Epithelial cell of esophagus (primary cell): ENCODE measurements at places on chromosomes 5 and 9.

DNA sequence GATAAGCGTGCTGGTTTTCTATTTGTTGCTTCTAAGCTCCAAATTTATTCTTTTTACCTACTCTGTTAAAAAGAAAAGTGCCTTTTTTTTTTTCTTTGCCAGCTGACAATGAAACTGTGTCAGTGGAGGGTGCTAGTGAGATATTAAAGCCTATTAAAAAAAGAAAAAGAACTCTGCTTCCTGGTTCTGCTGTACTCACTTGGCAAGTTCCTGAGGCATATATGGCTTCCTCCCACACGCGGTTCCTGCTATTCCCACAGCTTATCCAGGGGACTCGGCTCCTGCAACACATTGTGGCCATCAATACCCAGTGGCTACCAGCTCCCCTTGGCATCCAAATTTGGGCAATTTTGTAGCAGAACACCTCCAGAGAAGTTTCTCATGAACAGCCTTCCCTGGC lies 1977.7 kb upstream of the CDH9 start:
- no peak for DNase-seq

GRCh38 chr9:76150013-76150412 lies 244.2 kb downstream of the RFK start:
- DNase-seq = no peak

DNA sequence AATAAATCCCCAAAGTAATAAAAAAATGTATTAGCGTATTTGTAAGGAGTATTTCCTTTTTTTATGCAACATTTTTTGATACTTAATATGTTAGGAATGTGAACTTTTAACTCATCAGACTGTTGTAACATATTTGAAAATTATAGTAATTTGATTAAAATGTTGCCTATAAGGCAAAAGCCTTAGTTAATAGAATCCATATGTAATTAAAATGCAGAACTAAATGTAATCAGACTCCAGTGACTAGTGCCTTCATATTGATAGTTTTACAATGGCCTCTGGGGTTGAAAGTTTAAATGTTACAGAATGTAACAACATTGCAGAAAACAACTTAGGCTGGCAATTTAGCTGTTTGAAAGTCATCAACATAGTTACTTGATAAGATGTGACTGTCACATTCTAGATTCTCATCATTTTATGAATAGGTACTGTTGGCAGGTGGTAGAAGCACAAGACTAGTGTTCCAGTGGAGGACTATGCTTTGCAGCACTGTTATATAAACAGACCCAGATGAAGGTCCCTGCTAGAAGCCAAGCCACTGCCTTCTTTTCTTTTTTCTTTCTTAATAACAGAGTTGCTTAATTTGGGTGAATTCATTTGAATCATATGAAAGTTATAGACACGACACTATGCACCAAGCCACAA lies 382.9 kb downstream of the CCDC171 start:
- DNase-seq = no peak

DNA sequence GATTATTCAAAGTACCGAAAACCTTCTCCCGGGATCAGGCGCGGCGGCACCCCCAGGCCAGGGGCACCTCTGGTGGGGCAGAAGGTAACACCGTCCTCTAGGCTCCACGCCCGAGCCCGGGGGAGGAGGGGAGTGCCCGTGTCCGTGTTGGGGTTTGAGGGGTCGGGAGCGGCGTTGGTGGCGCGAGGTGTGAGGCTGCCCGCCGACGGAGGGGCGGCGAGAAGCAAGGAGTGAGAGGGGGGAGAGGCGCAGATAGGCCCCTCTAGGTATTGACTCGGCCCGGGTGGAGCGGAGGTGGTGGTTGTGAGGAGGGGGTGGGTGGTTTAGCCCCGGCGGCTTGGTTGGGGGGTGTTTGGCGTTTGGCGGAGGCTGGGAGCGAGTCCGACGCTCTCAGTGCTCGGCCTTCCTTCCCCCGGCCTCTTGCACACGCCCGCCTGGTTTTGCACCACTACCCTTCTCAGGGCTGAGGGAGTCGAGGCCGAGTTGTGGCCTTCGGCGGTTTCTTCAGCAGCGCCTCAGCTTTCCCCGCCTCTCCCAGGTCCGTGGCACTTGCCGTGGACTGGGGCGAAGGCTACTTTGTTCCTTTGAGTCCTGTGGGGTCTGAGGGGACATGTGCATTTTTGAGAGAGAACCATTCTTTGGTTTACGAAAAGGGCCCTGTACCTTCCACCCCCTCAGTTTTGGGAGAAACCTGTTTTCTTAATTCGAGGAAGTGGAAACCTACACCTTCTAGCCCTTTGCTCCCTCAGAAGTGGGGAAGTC lies 450 bp downstream of the GPBP1 start:
- peak; percentile 48 for DNase-seq

- no peak for DNase-seq
Measured at GRCh38 chr5:36436306-36436705, 134.6 kb upstream of the RANBP3L start.

DNA sequence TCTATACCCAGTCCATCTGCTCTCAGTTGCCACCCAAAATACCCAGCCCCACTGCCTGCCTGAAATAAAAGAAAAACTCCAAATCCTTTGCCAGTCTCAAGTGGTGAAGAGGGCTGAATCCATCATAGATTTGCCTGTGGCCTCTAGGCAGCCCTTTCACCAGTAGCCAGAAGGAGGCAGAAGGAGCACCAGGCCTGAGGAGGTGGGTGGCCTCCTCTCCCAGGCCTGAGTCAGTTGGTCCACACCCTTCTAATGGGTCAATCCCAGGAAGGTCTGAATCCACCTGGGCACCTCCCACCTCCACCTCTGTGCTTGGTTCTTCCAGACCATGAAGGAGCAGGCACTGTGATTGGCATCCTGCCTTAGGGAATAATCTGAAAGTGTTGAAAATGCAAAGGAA lies 97.0 kb downstream of the DAPK1 start:
- no peak for DNase-seq

DNA sequence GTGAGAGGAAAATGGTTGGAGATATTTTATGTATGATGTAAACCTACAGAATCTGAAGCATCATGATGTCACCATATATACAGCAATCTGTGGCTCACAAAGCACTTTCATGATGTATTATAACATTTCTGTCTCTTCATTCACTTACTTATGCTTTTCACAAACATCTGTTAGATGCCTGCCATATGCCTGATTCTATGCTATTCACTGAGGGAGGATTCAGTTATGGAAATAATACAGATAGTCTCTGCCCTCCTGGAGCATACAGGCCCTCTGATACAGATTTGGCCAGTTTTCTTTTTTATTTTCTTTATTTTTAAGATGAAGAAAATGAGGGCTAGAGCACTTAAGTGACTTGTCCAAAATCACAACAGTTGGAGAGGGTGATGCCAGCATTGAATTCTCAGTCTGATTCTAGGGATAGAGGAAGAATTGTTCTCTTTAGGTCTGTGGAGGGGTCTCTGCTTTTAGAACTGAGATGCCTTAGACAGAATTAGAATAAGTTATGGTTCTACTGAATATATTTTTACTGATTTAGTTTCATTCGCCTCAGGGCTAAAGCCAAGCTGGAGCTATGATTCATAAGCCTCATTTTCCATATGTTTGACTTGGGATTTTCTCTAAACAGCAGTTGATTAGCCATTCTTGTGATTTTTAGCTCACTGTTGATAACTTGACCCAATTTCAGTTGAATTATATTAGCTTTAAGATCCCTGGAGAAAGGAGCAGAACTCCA lies 636.4 kb downstream of the PRELID2 start:
- no peak for DNase-seq

DNA sequence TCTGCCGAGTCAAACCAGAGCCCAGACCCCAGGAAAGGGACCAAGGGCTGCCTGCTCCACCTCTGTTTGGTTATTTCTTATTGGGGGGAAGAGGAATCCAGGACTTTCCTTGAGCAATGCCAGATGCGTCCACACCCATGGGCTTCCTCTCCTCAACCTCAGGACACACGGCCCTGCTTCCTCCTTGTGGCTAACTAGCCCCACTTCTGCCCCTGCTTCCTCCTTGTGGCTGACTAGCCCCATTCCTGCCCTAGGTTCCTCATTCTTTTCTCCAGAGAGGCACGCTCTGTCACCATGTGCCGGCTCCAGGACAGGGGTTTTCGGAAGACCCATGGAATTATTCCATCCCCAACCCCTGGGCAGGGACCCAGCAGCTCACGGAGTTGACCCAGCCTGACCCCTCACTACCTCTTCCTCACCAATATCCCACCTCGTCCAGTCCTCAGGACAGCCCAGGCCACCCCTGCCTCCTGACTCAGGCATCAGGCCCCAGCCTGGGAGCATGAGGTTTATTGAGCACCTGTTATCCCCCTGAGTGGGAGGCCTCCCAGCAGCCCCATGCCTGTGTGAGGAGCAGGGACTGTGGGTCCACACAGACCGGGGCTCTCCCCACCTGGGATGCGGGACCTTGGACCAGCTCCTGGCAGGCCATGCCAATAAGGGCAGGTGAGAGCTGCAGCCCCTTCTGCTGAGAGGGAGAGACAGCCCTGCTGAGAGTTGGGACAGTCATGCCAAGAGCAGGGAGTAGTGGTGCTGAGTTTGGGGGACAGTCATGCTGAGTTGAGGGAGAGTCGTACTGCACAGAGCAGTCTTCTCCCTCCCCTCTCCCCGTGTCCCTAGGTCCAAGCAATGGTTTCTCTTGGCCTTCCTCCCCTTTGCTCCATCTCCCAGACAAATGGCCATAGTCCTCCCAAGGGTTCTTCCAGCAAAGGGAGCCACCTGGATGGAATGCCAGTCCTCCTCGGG lies 11.8 kb upstream of the FCN1 start:
- DNase-seq = no peak

DNA sequence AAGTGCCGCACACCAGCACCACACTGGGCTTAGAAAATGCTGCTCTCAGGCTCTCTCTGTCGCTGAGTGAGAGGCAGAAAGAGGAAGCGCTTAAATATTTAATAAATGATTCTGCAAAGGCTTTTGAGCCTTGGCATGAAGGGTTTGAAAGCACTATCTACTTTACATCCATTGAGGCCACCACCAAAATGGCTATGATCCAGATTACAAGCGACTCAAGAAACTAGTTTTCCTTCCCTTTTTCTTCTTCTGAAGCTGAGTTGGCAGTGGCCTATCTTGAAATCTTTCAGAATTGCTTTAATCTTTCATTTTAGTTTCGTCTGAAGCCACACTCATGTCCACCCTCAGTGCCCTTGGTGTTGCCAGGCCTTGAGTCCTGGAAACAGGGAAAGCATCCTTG lies 59.5 kb downstream of the EBF1 start:
- no peak for DNase-seq

- DNase-seq = no peak
Measured at GRCh38 chr5:17314907-17315471, 97.6 kb downstream of the BASP1 start.

GRCh38 chr9:20495098-20495497 lies 127.2 kb downstream of the MLLT3 start:
- DNase-seq = no peak

- peak; percentile 30 for DNase-seq
Measured at GRCh38 chr9:123354806-123355508, 1.0 kb upstream of the CRB2 start.

DNA sequence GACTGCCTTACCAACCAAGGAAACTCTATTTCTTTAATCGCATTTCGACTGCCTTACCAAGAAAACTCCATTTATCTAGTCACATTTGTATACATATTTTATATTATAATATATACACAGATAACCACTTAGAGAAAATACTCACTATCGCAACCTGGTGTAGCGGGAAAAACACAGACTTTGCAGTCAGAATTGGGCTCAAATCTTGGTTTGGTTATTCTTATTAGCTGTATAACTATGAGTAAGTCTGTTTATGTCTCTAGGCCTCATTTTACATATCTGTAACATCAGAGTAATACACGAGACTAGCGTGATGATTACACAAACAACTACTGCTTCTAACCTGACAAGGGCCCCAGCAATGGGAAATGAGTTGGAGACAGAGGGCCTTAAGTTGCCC lies 127.5 kb upstream of the POU5F2 start:
- no peak for DNase-seq

- no peak for DNase-seq
Measured at GRCh38 chr9:112273876-112274275, 59.5 kb downstream of the PTBP3 start.

- DNase-seq = no peak
Measured at GRCh38 chr5:143168171-143168741, 235.2 kb downstream of the NR3C1 start.

GRCh38 chr9:83242066-83242465 lies 179.1 kb upstream of the RASEF start:
- DNase-seq = peak; percentile 64

DNA sequence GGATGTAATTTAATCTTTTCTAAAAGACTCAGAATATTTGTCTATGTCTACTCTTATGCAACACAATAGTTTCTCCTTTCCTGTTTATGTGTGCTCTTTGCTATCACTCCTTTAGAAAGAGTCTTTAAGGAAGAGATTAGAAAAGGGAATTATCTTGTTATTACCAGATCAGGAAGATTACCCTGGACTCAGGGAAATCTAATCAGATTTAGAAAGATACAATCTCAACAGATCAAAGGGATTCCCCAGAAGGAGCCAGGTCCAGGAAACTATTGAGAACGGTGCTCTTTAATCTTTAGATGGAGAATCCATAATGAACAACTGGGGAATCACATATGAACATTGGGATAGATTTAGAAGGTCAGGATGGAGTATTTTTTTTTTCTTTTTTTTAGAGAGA lies 32.4 kb upstream of the ZFR start:
- DNase-seq = no peak

GRCh38 chr5:123976379-123977033 lies 464.5 kb downstream of the CSNK1G3 start:
- no peak for DNase-seq

GRCh38 chr5:68242743-68243142 lies 27.2 kb downstream of the PIK3R1 start:
- DNase-seq = no peak

DNA sequence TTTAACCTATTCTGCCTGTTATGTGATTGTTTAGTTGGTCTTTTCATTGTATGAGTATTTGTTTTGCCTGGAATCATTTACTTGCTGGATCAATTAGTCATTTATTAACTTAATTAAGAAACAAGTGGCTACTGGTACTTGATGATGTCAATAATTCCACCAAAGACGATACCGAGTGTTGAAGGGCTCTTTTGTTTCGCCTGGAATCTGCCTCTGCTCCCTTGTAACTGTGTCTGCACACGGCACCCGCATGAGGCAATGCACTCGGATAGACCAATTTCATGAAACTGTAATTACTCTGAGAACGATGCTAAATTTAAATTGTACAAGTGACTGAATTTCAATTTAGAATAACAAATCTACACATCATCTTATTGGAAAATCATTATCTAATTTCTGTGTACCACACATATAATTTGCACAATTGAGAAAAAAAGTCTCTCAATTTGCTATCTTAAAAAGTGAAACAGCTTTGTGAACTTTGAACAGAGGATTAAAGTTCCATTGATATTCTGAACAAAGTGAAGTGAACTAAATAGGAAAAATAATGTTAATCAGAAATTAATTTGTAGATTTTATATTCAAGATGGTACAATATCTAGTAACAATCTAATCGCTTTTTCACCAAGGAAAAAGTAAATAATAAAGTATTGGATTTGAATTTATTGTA lies 143.2 kb downstream of the CTNND2 start:
- no peak for DNase-seq

DNA sequence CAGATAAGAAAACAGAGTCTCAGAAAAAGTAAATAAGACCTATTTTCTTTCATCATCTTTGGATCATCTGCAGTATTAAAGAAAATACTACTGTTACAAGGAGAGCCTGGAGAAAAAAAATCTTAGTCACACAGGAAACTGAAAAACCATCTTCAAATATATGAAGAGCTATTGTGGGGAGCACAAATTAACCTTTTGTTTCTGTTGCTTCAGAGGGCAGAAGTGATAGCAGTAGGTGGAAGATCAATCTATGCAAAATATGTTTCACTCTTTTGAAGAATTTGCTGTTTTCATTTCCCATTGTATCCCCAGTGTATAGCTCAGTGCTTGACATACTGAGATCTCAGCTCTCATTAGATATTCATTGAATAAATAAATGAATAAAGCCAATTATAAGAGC lies 13.1 kb upstream of the CEMIP2 start:
- no peak for DNase-seq

GRCh38 chr5:15929611-15930263 lies 249.9 kb downstream of the MARCHF11 start:
- DNase-seq = no peak
